Germinal center (tissue), 1 donor: ENCODE measurements at places on chromosomes 7 and 10.

GRCh38 chr10:3530346-3530745 lies 254.7 kb downstream of the KLF6 start:
- no peak for DNase-seq

GRCh38 chr7:10802011-10802410 lies 171.7 kb upstream of the PHF14 start:
- no peak for DNase-seq

GRCh38 chr7:95396136-95397032 lies at the start of gene PON3:
Gene PON3, minus strand, starts transcription at chr7:95396375. Its CDS starts 25 bp downstream, at chr7:95396350.
- DNase-seq, result peak; percentile 15

GRCh38 chr7:30491417-30491816 lies 12.8 kb upstream of the NOD1 start:
- DNase-seq, result no peak

DNA sequence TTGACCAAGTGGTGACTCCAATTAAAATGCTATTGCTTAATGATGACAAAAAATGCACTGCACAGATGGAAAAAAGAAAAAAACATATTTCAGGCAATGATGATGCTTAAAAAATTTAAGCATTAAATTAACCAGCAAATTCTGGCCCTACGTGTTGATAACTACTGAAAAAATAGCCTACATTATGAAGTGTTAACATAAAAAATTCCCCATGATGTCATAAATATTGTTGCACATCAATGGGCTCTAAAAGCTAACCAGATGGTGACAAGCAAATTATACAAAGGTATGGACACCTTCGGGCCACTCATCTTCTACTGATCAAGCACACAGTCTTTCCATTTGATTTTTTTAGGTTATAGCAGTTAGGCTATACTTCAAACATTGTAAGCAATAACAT lies 267.4 kb downstream of the PARD3 start:
- DNase-seq, result no peak

GRCh38 chr10:69636626-69637605 lies 6.9 kb downstream of the FAM241B start:
- DNase-seq, result no peak

- no peak for DNase-seq
Measured at GRCh38 chr10:125926247-125926646, 29.9 kb downstream of the FANK1 start.

DNA sequence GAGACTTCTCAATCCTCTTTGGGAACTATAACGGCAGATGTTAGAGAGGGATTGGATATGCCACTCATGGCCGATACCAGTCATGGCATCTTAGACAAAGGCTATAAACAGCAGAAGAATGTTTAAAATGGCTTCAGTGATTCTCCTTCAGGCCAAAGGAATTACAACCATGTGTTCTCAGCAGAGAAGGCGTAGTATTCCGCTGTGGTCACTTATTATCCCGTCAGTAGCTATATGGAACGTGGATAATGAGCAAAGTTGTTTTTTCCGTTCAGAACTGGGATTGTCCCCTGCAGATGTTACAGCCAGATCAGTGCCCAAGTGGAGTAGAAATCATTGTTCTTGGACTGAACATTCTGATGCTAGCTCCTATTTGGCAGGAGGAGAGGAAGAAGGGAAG lies 43.1 kb downstream of the TEX36 start:
- DNase-seq, result no peak

- DNase-seq, result no peak
Measured at GRCh38 chr10:18278181-18278580, 138.0 kb downstream of the CACNB2 start.

GRCh38 chr10:106992055-106992454 lies 172.5 kb downstream of the SORCS1 start:
- DNase-seq, result no peak

DNA sequence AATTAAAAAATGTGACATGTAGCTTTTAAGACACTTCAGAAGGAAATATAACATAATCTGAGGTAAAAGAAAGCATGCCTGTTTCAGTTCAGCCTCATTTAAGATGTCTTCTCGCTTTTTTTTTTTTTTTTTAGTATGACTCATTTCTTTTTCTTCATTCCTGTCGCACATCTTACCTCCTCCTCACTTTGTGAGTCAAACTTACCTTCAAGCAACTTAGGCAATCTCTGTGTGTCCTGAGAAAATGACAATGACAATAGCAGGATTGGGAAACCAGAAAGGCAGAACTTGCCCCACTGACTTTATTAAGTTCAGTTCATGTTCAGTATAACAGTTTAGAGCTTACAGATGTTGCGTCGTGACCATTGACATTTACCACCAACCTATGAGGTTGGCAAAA lies 7.7 kb downstream of the PTN start:
- DNase-seq, result no peak

GRCh38 chr10:58010073-58010702 lies 257.5 kb downstream of the IPMK start:
- no peak for DNase-seq

DNA sequence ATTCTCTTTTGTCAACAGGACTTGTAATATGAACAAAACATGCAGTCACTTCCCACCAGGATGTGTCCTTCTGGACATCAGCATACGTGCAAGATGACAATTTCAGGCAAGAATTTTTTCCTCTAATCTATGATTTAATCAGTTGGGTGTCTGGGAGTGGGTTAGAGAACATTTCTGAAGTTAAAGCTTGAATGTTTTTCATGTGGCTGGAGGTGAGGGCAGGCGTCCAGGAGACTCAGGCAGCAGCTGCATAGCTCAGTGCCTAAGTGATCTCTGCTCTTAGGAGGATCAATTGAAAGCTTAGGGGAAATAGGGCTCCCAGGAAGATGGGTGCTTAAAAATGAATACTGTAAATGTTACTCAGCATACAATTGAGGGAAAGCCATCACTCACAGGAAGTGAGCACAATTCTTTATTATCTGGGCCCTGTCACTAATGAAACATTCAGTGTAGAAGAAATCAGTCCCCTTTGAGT lies 457.6 kb upstream of the KLF6 start:
- DNase-seq, result no peak

GRCh38 chr7:94941844-94942632 lies 34.6 kb downstream of the PPP1R9A start:
- no peak for DNase-seq

DNA sequence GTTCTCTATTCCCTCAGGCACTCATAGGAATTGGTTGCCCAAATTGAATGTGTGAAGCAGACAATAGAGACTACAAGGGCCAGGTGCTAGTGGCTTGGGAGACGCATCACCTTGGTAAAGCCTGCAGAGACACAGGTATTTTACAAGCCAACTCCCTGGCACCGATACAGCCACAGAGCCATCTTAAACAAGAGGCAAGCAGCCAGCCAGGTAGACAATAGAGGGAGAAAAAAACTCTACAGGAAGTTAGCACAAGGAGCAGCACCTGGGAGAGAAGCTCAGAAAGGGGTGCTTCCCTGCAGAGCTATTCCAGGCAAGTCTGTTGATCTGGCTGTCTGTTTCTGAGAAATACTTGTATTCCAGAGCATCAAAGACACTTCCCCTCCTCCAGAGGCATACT lies 43.0 kb upstream of the CDK1 start:
- no peak for DNase-seq

GRCh38 chr10:103780242-103781149 lies 74.9 kb downstream of the SH3PXD2A start:
- DNase-seq, result no peak

GRCh38 chr10:75400771-75401568 lies 594 bp downstream of the ZNF503 start:
- peak; percentile 39 for DNase-seq

DNA sequence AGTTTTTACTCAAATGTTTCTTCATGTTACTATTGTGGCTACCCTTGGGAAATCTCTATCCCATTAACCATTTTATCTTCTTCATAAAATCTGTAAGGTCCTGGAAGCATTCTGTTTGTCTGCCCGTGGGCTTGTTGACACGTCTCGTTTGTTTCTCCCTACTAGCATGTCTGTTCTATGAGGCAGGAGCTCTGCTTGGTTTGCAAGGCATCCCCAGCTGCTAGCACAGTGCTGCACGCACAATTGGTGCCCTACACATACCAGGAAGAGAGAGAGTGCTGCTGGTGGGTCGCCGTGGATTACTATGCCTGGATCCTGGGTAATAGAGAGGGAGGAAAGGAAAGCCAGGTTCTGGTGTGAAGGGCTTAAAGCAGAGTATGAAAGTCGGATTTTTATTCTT lies 166.1 kb upstream of the TNS3 start:
- DNase-seq, result no peak

DNA sequence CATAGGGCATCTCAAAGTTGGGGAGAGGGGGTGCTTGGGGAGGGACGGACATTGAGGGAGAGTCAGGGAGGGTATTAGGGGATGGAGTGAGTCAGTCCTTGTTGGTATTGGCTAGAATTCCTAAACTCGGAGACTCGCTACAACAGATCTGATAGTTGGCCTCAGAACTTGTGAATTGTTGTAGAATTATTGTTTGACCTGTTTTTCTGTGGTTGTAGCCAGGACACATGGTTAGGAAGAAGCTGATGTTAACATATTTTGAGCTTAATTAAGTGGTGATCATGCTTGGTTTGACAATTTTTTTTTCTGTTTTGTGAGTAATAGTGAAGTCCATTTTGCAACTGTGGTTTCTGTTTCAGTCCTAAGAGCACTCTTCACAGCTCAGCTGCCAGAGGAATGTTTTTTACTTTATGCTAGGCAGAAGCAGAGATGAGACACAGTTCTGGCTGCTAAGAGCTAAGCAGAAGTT lies 1190.3 kb upstream of the C7orf33 start:
- DNase-seq, result no peak

- DNase-seq, result no peak
Measured at GRCh38 chr10:100735337-100736143, 9.8 kb upstream of the PAX2 start.

- DNase-seq, result no peak
Measured at GRCh38 chr7:134446923-134447322, 12.0 kb downstream of the AKR1B1 start.
